ENCODE measurements at places on chromosomes 12 and 14.

- DNase-seq = no peak
These were observed 3.4 kb downstream of the PTCSC3 start for GRCh38 chr14:36173161-36173560.

DNA sequence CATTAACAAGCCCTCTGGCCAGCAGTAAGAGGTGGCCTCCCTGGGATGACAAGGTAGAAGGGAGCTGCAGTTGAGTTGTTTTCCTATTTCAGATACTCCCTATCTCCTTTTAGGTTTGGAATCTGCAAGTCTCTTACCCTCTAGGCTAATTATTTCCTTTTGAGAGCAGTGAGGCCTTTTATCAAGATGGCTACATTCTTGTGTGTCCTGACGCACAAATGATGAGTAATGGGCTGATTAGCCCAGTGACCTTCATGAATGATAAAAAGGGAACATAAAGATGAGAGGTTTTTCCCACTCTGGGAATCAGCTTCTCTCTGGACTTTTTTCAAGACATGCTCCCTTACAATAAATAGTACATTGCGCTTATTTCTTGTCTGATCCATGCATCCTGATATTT is 22.9 kb downstream of the DYRK2 start:
- no peak for DNase-seq

DNA sequence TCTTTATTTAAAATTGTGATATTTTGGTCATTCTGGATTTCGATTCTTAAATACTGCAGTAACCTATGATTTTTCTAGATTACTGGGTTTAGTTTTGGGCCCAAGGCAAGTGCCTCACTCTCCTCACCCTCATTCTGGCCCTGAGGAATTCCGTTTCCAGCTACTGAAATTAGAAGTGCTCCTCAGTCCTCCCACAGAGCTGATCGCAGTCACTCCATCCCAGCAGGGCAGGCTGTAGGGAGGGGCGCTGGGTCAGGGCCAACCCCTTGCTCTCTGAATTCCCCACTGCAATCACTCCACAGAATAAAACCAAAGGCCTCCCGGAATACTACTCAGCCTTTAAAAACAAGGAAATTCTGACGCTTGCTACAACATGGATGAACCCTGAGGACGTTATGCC is 66.5 kb upstream of the DIO3 start:
- DNase-seq = no peak

- DNase-seq = no peak
These were observed 91.0 kb downstream of the VRK1 start for GRCh38 chr14:96888158-96888557.

GRCh38 chr12:125956186-125956585 is 891.0 kb downstream of the AACS start:
- no peak for DNase-seq

GRCh38 chr14:21454843-21455544 is 929 bp downstream of the CHD8 start:
- no peak for DNase-seq
